ENCODE measurements at places on chromosomes 6 and 20.
A peak's percentile ranks its signal among the peaks of the same experiment; 100 is the strongest.

GRCh38 chr6:156474507-156475120 is 302.6 kb upstream of the ARID1B start:
- DNase-seq = no peak

- DNase-seq = no peak
Observed at GRCh38 chr6:88513920-88514319, 347.8 kb upstream of the CNR1 start.

- DNase-seq = no peak
Observed at GRCh38 chr6:18237167-18237566, 27.2 kb downstream of the DEK start.

DNA sequence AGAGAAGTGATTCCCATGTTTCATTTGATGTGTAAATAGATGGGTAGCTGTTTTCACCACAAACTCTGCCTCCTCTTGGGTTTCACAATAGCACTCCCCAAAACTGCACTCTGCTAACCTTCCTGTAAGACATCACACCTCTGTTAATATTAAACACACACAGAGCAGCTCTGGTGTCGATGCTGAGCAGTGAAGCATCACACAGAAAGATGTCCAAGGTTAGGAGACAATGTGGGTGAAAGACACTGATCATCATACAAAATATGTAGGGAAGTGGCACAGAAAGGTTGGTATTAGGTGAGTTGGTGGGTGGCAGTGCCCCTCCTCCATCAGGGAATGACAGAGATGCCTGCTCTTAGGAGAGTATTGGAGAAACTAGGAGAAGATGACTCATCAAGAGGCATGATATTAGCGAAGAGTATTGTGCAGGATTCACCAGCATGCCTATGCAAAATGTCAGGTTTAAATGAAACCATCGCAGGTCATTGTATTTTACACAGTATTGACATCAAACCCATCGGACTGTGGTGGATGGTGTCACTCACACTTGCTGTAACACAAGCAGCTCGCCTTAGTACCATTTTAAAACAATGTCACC is 199.7 kb downstream of the TBXT start:
- DNase-seq = no peak

GRCh38 chr20:6976106-6976900 is 208.8 kb downstream of the BMP2 start:
- no peak for DNase-seq

DNA sequence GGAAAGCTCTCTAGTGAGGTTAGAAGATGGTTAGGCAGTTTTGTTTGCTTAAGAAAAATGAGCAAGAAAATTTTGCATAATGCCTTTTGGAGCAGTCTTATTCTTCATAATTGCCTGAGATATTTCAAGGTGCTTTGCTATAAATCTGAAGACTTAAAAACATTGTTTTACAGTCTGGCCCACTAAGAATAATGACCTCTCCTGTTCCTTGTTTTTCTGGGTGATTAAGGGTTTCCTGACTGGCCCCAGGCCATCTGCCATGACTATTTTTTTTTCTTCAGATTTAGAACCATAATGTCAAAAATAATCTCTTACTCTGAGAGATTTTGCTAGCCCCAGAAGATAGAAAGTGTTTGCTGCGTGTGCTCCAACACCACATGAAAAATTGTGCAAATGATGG is 72.3 kb upstream of the CENPW start:
- DNase-seq = no peak

- no peak for DNase-seq
Observed at GRCh38 chr6:37983720-37984501, 164.4 kb downstream of the ZFAND3 start.

DNA sequence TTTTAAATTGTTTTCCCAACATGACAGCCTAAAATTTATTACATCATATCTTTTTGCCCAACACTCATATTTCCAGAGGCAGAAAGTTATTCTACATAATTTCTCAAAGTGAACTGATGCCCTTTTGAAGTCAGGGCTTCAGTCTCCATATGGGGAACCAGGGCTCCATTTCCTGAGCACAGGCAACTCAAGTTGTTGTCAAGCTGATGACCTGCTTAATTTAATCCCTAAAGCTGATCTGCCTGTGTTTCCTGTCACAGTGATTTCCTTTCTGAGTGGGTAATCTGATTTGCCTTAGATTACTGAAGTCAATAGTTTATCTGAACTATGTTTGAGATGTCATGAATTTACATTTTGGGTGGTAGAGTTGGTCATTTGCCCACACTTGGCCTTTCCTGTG is 932.1 kb upstream of the MANEA start:
- no peak for DNase-seq

- no peak for DNase-seq
Observed at GRCh38 chr6:155163601-155164000, 100.2 kb upstream of the CLDN20 start.

GRCh38 chr6:104506429-104506828 is 353.3 kb downstream of the HACE1 start:
- DNase-seq = no peak

DNA sequence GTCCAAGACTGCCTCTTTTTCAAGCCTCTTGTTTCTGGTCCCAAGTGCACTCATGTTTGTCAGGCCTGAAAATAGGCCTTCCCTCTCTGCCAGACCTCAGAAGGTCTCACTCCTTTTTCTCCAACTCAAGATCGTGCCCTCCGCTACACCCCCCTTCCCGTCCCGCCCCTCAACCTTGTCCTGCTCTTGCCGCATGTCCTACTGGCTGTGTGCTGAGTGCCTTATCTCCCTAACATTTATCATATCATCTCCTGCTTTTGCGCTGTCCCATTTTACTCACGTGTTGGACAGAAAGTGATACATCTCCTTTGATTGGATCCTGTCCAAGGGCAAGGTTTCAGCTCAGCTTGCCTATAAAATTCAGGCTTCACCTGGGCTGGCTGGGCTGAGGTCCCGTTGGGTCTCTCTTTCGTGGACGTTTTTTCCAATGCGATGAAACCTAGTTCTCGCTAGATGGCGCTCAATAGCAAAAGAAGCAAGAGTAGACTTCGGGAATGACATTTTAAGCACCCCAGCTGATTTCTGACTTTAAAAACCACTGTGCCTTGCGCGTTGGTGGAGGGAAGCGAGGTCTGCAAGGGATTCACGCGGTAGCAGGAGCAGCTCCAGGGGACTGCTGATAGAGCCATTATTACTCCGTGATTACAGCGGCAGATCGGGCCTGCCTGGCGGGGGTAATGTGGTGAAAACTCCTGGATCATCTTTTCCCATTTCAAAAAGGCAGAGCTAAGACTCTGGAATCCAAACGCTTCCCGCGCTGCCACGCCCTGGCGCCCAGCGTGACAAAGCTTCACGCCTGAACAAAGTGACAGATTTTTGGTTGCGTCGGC is 137.6 kb downstream of the IMPG1 start:
- DNase-seq = peak; percentile 58

GRCh38 chr6:30005482-30005881 is 55.6 kb upstream of the POLR1H start:
- DNase-seq = no peak

DNA sequence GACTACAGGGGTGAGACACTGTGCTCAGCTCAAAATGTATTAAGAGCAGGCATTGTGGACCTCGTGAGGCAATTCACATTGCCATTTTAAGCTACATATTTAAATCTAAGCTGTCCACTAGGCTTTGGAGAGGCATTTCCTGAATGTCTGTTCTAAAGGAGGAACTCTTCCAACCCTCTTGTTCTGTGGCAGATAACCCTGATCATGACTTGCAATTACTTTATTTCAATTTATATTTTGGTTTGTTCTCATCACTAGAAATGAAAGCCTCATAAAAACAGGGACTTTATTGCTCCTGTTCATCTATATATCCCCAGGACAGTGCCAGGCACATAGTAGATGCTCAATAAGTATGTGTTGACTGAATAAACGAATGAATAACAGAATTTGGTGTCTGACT is 84.0 kb upstream of the SALL4 start:
- DNase-seq = no peak

DNA sequence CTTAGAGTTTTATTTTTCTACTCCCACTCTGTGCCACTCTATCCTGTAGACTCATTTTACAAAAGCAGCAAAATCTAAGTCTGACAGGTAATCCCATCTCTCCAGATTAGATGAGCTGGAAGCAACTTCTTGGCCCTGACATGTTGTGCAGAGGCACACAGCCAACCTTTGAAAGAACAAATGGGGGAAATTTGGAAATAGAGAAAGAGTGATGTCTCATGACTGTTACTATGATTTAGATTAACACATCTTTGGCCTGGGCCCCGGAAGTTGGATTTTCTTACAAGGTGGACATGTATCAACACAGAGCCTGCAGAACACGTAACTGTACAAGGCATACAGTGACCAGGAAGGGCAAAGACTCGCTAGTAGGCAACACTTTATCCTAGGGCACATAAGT is 227.7 kb downstream of the MYLK4 start:
- no peak for DNase-seq

DNA sequence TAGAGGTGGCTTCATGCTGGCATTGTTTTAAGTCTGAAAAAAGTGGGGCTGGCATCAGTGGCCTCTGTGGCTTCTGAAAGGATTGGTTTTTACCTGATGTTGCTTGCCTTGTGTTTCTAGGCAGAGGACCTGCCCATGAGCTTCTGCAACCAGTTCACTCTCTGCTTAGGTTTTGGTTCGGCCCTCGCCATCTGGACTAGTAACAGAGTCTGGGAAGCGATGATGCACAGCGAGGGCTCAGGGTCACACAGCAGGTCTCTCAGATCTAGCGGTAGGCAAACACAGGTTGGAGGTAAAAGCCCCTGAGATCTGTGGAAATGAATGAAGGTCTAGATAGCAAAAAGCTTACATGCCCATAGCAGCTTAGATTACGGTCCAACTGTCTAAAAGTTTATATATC is 6.8 kb upstream of the RBL1 start:
- no peak for DNase-seq

DNA sequence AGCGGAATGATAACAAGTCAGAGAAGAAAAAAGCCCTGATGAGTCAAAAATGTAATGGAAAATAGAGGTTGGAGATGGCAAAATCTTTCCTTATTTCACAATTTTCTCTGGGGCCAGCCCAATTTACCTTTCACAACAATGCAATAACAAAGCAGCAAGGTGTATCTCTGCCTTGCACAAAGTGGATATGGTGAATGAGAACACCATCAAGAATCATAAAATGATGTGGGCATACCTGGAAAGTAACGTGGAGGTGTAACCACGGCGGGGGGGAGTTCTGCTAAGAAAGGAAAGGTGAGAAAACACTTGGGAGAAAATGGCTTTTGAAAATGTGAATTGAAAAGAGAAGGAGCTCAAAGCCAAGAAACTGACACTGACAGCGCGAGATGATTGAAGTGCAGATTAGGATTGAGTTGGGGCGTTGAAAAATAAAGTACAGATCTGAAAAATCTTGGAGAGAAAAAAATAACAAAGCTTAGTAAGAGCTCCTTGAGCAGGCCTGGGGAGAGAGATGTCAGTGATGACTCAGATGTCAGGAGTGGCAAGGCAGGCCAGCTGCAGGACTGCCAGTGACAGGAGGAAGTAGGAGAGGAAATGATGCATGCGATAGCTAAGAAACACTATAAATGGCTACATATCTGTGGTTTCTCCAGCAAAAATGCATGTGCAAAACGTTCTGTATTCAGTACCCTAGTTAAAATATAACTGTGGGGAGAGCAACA is 26.2 kb downstream of the ARHGAP18 start:
- DNase-seq = no peak

Data from NCI-H2227 treated with DMSO at 0.1 percent for 48 hours (cell line).